ENCODE measurements at places on chromosomes 11 and 22. TPM values are rescaled to one million over a fixed set of nuclear protein-coding genes. Genes with fewer than 3 reads are reported as not detected.

GRCh38 chr11:12074529-12075195 is 35.7 kb upstream of the MICAL2 start:
- no peak for DNase-seq

DNA sequence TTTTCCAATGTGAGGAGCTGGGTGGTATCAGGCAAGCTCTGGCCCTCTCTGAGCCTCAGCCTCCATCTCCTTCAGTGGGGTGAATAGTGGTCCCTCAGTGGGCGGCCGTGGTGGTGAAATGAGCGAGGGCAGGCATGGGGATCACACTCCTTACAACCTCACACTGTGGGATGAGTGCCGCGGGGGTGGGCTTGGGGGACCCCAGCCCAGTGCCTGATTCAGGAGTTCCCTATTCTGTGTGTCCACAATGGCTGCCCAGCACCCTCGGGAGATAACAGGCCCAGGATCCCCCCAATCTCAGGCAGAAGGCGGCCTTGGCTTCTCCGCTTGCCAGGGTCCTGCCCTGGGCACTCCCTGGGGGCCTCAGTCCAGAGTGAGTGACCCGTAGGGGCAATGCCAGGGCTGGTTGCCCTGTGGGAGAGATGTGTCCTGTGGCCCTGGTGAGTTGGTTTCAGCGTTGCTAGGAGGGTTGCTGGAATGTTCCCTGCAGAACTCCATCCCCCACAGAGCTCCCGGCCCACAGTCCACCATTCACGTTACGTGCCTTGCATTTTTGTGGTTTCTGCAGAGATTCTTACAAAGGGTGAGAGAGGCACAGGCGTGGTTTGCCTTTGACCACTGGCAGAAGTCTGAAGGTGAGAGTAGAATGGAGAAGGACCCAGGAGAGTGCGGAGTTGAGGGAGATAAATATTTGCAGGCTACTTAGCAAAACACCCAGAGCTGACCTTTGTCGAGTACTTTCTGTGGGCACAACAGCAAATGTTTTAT is 2.9 kb downstream of the ALDH3B1 start:
- DNase-seq, result peak; percentile 95

DNA sequence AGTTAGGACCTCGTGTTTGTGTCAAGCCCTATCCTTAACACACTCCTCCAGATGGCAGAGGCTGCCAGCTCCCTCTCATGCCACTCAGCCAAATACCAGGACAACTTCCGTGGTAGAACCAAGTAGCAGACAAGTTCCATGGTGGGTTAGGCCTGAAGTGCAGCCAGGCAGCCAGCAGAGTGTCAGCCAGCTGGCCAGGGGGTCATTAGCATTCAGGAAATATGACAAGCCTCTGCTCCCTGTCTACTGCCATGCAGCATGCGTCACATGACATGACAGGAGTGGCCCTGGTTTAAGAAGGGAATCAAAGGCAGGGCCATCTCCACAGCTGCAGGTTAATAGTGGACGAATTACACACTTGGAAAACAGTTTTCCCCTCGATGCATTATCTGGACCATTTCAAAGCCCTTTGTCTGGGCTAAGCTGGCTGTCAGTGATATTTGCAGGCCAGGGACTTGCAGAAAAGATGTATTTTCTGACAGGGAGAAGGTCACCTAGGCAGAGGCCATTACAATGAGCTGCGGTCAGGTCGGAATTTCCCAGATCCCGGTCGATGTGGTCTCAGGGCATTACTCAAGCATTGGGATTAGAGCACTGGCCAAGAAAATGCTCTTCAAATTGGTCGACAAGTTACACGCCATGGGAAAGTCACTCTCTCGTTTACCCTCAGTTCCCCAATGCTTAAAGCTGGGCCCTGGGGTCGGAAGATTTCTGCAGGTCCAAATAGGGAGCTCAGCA is 461.7 kb upstream of the CADM1 start:
- DNase-seq, result peak; percentile 33

DNA sequence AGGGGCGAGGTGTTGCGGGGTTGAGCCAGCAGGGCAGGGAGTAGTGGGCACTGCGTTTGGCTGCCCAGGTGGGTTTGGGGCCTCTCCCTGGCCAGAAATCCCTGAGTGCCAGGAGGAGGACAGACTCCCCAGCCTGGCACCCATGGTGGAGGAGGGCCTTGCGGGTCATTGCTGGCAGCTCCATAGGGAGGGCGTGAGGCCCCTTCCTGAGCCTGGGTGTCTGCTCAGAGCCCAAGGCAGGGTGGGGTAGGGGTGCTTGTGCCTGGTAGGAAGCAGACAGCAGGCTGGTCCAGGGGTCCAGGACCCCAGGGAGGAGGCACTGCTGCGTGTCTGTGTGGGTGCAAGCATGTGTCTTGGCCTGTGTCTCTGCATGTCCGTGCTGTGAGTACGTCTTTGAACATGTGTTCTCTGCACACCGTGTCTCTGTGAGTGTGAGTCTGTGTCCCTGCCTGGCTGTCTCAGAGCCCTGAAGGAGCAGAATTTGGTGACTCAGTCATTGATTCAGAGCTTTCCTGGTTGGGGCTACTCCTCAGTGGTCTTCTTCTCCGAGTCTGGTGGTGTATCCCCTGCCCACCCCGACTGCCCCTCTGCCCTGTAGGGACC is 3.9 kb downstream of the TSPAN4 start:
- peak; percentile 53 for DNase-seq

GRCh38 chr11:6682591-6682935 is 577 bp downstream of the MRPL17 start:
- DNase-seq, result no peak

ISX gene
- not detected for polyA plus RNA-seq

- no peak for DNase-seq
Observed at GRCh38 chr11:114132417-114132816, 72.9 kb downstream of the ZBTB16 start.

DNA sequence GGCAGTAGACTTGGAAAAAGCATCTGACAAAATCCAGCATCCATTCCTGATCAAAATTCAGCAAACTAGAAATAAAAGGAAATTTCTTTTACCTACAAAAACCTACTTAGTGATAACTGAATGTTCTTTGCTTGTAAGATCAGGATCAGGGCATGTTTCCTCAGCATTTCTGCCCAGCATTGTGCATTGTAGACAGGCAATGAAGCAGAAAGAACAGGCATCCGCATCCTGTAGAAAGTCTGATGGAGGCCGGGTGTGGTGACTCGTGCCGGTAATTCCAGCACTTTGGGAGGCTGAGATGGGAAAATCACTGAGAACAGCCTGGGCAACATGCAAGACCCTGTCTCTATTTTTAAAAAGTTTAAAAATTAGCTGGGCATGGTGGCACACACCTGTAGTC is 32.5 kb upstream of the PANX2 start:
- no peak for DNase-seq

OR10A2 gene
- not detected for polyA plus RNA-seq

GRCh38 chr11:10828402-10828801 is 19.7 kb upstream of the EIF4G2 start:
- DNase-seq, result no peak

PRG2 gene
- not detected for polyA plus RNA-seq

ADM2 gene
- 1.9 TPM for polyA plus RNA-seq

- no peak for DNase-seq
Observed at GRCh38 chr11:128334311-128335044, 252.9 kb downstream of the ETS1 start.

- DNase-seq, result no peak
Observed at GRCh38 chr22:20083157-20083890, 3.3 kb downstream of the DGCR8 start.

GRCh38 chr11:68374531-68374930 is 62.1 kb downstream of the LRP5 start:
- peak; percentile 15 for DNase-seq

CST6 gene
- polyA plus RNA-seq, result 4.9 TPM

DNA sequence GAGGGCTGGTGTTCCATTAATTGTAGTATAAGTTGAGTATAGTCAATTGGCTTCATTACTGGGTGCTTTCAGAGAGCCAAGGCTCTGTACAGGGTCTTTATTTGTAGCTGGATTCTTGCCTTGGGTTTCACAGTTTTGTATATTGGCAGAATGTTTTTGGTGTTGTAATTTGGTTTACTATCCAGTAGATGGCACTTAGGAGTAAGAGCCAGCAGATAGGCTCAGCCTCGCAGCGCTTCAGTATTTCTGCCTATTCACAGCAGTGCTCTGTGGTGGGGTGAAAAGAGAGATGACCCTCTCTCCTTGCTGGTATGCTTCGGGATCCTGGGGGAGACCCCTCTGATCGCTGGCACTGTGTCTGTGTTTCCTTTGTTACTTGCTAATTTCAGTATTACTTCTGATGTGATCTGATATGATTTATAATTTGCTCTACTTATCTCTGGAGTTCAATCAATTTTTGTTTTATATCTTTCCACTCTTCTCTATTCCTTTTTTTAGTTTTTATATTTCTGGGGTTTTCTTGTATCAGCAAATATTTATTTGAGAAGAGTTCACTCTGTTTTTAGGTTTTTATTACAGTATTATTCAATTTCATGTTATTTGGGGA is 52.2 kb downstream of the ANO5 start:
- DNase-seq, result peak; percentile 19

FAM111B gene
- 2.9 TPM for polyA plus RNA-seq

ZNRD2 gene
- 90.3 TPM for polyA plus RNA-seq

GRCh38 chr11:69644071-69644961 is 3.4 kb downstream of the CCND1 start:
- peak; percentile 92 for DNase-seq

- DNase-seq, result no peak
Observed at GRCh38 chr11:112783945-112784322, 177.3 kb upstream of the NCAM1 start.

- no peak for DNase-seq
Observed at GRCh38 chr22:29158546-29158945, 47.1 kb upstream of the EMID1 start.

- peak; percentile 89 for DNase-seq
Observed at GRCh38 chr11:109033627-109034338, 368.9 kb downstream of the DDX10 start.

DNA sequence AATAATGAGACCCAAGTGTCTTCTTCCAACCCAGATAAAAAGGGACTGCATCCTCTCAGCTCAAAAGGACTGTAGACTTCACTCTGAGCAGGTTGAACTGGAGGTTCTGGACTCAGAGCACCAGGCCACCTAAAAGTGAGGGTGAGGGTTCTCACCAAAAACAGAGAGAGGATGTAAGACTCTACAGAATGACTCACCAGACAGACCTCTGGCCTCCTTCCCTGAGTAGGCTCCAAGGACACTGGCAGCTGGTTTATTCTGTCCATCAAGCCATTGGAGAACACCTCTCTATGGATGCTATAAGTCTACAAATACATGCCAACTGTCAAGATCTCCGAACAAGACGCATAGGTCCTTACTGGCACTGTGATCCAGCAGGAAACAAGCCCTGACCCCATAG is 27.2 kb downstream of the FEZ1 start:
- no peak for DNase-seq

TBX1 gene
- 0.03 TPM for polyA plus RNA-seq

- no peak for DNase-seq
Observed at GRCh38 chr22:33220476-33221080, 162.4 kb upstream of the SYN3 start.

DNA sequence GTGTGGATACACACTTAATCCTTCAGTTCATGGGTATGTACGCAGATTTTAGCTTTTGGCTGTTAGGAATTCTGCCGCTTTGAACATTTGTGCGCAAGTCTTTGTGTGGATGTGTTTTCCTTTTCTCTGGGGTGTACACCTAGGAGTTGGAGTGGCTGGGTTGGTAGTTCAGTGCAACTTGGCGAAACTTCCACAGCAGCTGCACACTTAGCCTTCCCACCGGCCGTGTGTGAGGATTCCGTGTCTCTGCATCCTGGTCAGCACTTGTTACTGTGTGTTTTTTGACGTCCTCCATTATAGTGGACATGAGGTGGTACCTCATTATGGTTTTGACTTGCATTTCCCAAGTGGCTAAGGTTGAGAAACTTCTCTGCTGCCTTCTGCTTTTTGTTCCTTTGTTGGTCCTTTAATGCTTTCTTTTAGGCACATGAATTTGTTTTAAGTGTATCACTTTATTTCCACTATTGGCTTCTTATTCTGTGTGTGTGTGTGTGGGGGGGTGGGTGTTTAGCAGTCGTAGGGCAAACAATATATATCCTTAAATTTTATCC is 72.1 kb upstream of the SLC25A18 start:
- DNase-seq, result no peak

GRCh38 chr22:47954107-47954506 is 1191.7 kb downstream of the TBC1D22A start:
- no peak for DNase-seq

DNA sequence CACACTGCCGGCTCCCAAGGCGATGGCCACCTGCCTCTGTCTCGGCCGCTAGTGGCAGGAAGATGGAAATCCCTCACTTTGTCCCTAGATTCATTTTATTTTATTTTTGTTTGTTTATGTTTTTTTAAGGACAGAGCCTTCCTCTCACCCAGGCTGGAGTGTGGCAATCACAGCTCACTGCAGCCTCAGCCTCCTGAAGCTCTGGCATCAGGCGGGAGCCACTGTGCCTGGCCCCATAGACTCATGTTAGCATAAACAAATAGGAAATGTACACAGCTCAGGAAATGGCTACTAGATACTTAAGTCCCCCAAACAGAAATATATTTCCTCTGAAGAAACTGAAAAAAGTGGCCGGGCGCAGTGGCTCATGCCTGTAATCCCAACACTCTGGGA is 3.5 kb downstream of the TMEM80 start:
- DNase-seq, result no peak

DNA sequence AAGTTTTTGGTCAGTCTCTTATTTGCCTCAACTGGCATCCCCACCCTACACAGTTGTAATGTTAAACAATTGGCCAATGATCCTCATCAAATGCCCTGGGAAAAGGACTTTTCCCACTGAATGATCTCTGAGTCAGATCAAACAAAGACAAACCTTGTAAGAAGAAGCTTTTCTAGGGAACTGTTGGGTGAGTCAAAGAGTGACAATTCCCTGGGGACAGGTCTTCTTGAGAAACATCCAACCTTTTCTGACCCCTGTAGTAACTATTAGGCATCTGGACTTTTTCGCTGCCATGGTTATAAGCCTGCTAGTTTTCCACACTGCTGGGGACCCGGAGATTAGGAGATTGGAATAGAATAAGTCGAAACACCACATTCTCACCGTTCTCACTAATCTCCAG is 789.8 kb upstream of the API5 start:
- no peak for DNase-seq

RTN4R gene
- polyA plus RNA-seq, result 1.2 TPM

CD248 gene
- polyA plus RNA-seq, result 209 TPM

DNA sequence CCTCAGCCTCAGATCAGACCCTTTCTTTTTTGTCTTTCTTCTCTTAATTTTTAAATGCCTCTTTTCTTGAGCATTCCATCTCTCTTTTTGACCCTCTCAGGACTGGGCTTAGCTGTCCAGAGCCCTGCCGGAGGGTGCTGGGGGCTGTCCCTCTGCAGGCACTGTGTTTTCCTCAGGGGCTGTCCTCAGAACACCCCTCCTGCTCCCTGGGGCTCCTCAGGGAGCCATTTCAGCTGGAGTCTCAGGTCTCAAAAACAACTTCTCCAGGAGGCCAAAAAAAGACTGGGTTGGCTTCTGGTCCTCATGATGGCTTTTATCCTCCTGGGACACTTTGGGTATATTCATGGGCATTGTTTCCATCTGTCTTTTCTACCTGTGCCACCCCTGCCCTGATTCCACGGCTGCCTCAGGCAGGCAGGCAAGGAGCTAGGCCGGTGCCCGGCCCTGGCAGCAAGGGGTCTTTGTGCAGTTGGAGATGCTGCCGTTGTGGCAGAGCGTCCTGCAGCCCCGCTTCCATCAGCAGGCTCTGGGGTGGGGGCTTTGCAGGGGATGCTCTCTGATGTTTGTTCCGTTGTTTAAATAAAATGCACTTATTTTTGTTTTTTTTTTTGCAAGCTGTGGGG is 85.1 kb downstream of the CEP164 start:
- DNase-seq, result no peak

DLG2 gene
- polyA plus RNA-seq, result 0.31 TPM

NXPE1 gene
- polyA plus RNA-seq, result not detected

All from IMR-90 (cell line).